CD4-positive, alpha-beta T cell treated with Interleukin-4 for 4 hours (primary cell): ENCODE measurements at places on chromosomes 12 and 14.

DNA sequence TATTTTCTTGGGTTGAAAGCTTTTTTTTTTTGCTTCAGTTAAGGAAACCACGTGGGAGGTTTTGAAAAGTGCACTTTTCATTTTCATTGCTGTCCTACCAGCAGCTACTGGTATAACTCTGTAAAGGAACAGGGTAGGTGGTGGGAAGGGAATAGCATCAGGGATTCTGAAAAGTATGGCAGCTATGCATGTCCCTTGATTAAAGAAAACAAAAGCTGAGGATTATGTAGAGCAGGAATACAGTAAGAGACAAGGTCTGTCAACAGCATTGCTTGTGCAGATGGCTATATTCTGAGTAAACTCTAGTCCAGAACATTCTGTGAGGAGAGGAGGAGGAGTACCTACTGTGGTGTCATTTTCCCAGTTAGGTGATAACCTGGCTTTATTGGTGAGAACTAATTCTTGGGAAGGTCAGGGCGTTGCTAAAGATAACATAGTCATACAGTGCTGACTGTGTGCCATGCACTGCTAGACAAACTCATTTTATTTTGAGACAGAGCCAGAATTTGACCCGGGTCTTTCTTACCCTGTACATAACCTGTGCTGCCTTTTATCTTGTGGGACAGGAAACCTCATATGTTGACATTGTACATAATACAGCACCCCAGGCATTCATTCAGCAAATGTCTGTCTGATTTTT, 80.3 kb upstream of the TRAF3 start:
- DNase-seq: no peak

DNA sequence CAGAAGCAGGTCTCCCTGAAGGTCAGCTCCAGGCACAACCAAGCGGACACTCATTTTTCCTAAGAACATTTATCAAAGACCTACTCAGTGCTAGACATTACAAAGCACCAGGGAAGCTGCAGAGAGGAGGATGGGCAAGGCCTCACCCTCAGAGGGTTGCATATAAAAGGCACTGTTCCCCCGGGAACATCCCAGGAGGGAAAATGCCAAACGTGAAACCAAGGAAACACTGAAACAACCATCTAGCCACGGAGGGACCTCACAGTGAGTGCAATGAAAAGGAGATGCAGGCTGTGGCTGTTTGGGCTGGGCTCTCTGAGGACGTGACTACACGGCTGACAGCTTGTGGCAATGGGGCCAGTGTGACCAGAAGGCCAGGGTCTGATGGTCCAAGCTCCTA, 117.4 kb upstream of the VASH1 start:
- DNase-seq: no peak

GRCh38 chr14:93430315-93431035, at the start of gene UNC79:
Gene UNC79, plus strand, starts transcription at chr14:93430939. Its CDS starts 91 bp downstream, at chr14:93431030.
- DNase-seq: no peak

- peak; percentile 64 for DNase-seq
Measured at GRCh38 chr12:6605421-6606330, 1.5 kb downstream of the CHD4 start.

DNA sequence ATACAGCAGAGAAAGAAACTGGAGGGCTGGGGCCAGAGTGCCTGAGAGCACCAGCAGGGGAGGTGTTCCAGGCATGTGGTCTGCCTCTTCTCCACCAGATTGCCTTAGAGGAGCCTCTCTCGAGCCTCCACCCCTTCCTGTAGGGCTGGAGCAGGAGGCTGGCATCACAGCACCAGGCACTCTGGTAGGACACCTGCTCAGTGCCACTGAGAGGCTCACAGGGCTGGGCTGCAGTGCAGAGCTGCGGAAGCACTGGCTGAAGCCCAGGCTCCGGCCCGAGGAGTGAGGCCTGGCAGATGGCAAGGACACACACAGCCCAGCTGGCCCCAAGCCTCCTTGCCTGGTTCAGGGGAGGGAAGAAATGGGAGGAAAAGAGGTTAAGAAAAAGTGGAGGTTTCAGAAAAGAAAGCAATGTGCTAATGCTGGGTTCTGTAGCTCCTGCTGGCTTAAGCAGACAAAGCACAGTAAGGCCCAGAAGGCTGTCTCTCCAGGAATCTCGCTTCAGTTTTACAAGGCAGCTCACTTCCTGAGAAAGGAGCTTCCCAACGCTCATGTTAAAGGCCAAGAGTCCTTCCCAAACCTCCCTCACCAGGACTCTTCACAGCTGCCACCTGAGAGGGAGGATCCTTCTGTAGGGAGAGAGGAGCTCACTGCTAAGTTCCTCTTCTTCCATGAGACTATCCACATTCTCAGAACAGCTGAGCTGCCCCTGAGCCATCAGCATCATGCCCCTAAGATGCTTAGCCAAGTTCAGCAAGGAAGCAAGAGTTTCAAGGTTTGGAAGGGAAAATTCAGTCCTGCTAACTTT, 23.8 kb downstream of the SPTB start:
- DNase-seq: no peak

DNA sequence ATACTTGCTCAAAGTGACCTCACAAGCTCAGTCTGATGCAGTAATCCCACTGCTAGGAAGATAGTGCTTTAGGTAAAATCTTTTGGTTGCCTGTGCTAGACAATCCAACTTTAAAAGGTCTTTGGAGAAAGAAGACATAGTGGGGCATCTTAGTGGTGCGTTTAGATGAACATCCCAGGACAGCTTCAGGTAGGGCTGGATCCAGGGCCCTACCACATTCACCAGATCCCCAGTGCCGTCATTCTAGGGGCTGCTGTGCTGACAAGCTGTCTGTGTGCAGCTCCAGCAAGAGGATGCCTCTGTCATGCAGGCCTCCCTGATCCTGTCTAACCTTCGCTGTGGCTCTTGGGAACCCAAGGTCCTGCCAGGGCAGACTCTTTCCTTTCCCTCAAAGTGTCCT, 100.7 kb upstream of the EIF5 start:
- no peak for DNase-seq
